Left ventricle myocardium inferior (tissue), 1 donor: ENCODE measurements at places on chromosomes 6 and 20. TPM values are rescaled to one million over a fixed set of nuclear protein-coding genes. Genes with fewer than 3 reads are reported as not detected.

DNA sequence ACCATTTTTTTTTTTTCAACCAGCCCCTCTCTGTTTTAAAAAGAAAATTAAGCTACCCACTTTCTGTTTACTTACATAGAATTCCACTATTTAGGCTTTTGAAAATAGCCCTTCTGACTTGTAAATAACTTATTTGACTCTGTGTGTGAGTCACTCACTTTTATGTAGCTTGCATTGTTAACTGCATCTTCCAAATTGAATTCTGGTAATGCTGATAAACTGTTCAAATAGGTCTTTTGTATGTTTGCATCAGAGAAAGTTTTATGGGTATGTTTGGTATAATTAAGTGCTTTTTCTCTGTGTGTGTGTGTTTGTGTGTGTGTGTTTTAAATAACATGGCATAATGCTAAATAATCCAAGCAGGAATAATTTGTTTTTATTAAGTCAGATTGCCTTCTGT lies 360.1 kb downstream of the PLCB1 start:
- H3K27ac ChIP-seq: no peak overlapping the region
- H3K36me3 ChIP-seq: no peaks in the 10 kb centered on the region
- no peak for DNase-seq
- H3K4me3 ChIP-seq: no peak overlapping the region

Gene COL19A1
- 1.9 TPM for total RNA-seq

- no peaks in the 10 kb centered on the region for H3K36me3 ChIP-seq
- H3K4me1 ChIP-seq: no peaks in the 10 kb centered on the region
- no peak overlapping the region for H3K4me3 ChIP-seq
- no peak for DNase-seq
- peaks cover 33% of the 10 kb centered on the region for H3K27me3 ChIP-seq
Measured at GRCh38 chr6:84019842-84020211, 13.7 kb upstream of the MRAP2 start.

Gene MAD2L1BP
- 27.6 TPM for total RNA-seq

Gene LTB
- 0.25 TPM for total RNA-seq

DNA sequence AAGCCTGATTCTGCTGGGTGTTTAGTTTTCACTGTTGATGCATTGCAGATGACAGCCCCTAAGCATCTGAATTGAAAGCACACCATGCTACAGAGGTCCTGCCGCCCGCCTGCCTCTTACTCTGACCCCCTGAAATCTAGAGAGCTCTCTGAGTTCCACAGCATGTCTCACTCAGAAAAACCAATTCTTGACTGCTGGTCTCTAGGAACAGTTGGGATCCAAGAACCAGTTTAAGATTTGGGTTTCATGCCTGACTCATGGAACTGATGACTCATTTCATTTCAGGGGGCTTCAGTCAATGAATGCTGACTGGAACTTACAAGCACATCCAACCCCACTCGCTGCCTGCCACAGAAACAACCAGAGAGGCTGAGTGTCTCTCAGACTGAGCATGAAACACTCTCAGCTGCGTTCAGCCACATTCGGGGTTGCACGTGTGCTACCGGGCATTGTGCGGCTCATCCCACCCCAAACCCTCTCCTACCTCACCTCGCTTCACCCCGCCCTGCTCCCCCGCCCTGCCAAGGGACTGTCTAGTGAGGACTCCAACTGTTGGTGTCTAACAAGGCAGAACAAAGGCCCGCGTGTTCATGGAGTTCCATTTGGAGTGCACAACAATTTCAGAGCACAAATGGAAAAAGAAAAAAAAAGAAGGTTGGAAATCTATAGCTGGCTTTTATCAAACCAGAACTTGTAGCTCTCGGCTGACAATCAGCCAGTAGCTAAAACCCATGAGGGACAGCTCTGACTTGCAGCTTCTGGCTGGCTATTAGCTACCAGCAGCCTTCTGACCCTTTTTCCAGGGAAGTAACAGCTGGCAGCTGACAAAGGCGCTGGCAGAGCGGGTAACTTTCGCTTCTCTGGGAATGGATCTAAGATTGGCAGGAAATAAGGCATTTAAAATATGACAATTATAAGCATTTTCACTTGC lies 20.0 kb upstream of the TRAF3IP2 start:
- H3K4me3 ChIP-seq: peak overlapping the region; percentile 48
- H3K27ac ChIP-seq: peak overlapping the region; percentile 81
- no peaks in the 10 kb centered on the region for H3K27me3 ChIP-seq
- no peak for DNase-seq
- peaks cover 50% of the 10 kb centered on the region for H3K4me1 ChIP-seq
- H3K36me3 ChIP-seq: no peaks in the 10 kb centered on the region

- no peaks in the 10 kb centered on the region for H3K36me3 ChIP-seq
- H3K4me3 ChIP-seq: peak overlapping the region; percentile 65
- peaks cover 12% of the 10 kb centered on the region for H3K27me3 ChIP-seq
Measured at GRCh38 chr6:53651205-53651763, 14.3 kb downstream of the KLHL31 start.

Gene CPNE5
- total RNA-seq: 26.5 TPM

Gene ANKRD66
- not detected for total RNA-seq

Gene SOX18
- 30.5 TPM for total RNA-seq

DNA sequence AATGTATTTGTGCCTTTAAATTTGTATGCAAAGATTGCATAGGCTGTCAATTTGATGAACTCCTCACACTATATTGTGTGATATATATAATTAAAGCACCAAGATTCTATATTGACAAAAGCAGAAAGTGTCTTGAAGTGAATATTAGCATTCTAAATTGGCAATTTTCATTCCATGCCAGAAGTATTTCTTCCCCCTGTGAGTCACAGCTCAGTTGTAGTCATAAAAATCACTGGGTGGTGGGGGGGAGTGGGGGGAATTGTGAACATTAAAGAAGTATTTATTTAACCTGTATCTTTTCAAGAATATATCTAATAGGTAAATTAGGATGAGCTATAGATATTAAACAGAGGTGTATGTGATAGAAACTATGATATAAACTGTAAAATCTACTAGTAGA lies 3.1 kb upstream of the ARMC2 start:
- H3K27me3 ChIP-seq: no peaks in the 10 kb centered on the region
- no peak overlapping the region for H3K4me3 ChIP-seq
- no peak overlapping the region for H3K27ac ChIP-seq
- no peak for DNase-seq
- H3K4me1 ChIP-seq: peaks cover 26% of the 10 kb centered on the region

Gene MCCD1
- total RNA-seq: not detected
